ENCODE measurements at places on chromosomes 4 and X.

- no peak for DNase-seq
Measured at GRCh38 chr4:67397931-67398330, 147.4 kb downstream of the CENPC start.

- no peak for DNase-seq
Measured at GRCh38 chr4:7104366-7105031, 36.6 kb upstream of the GRPEL1 start.

DNA sequence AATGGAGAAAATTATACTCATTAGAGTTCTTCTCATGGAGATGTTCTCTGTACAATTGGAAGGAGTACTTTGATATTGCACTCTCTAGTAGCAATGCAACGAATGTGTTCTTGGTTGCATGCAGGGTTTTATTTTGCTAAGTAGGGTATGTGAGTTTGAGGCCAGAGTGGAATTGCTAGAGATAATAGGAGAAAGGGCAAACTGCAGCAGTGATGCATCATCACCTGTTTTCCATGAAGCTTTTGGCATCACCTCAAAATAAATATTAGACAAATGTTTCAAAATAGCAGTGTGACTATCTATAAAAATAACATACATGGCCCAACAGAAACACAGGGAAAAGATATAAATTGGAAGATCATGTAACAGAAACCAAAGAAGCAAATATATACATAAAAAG lies 93.3 kb downstream of the TIGD2 start:
- DNase-seq = no peak

DNA sequence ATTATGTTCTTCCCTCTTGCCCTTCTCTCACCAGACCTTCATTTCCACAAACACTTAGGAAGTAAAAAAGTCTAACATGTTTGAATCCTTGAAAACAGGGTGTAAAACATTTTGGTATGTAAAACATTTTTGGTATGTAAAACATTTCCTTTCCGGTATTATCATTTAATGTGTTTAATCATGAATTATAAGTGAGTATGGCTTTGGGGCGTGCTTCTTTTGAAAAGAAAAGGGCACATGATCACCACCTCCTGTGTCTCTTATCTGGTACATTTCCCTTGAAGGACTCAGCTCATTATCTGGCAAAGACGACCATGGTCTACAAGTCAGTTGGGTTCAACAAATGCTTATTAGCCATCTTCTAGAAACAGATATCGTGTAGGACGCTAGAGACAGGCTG lies 283.6 kb downstream of the FRMPD4 start:
- no peak for DNase-seq

DNA sequence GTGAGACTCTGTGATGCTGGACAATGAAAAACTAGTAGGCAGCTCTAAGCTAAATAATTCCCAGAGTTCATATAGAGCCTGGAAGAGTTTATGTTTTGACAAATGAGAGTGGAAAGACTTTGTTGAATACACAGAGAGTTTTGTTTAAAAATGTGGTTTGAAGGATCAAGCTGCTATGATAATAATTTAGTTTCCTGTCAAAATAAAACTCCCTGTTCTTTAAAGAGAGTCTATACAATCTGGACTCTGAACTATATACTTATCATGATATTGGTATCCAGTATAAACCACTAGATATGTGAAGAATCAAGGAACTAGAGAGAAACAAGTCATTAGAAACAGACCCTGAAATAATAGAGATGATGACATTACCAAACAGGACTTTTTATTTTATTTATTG lies 158.6 kb downstream of the C4orf33 start:
- no peak for DNase-seq

- no peak for DNase-seq
Measured at GRCh38 chrX:102849396-102849795, 87.7 kb upstream of the RAB40AL start.

GRCh38 chr4:166318810-166319525 lies 445.9 kb downstream of the TLL1 start:
- DNase-seq = no peak

GRCh38 chr4:172068506-172068905 lies 255.3 kb downstream of the GALNTL6 start:
- no peak for DNase-seq

DNA sequence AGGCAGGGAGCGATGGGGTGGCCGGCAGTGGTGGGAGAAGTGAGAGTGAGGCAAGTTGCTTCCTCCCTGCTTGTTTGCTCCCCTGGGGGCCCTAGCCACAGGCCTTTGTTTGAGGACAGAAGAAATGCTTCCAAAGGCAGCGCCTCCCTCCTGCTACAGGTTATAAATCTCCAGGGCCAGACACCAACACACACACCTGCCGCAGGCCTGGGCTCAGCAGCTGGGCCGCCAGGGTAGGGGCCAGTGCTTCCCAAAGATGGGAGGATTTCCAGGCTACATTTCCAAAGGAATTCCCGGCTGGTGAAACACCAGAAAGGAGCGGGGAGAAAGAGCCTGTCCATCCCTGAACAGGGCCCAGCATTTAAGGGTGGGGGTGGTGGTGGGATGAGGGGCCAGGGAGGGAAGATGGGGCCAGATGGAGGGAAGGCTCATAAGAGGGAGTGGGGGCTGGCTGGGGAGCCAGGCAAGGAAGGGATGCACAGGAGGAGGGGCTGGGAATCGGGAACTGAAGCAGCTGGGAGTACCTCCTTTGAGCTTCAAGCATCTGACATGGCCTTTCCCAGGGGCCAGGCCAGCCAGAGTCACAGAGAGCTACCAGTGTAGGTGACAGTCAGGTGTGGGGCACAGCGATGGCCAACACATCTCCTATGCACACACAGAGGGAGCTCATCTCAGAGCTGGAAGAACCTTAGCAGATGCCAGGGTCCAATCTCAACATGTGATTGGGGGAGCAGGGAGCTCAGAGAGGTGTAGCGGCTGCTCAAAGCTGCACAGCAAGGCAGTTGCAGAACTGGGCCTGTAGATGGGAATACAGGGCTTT lies 143.9 kb downstream of the PJA1 start:
- peak; percentile 11 for DNase-seq

GRCh38 chr4:156638334-156638733 lies 333.3 kb downstream of the PDGFC start:
- DNase-seq = no peak

DNA sequence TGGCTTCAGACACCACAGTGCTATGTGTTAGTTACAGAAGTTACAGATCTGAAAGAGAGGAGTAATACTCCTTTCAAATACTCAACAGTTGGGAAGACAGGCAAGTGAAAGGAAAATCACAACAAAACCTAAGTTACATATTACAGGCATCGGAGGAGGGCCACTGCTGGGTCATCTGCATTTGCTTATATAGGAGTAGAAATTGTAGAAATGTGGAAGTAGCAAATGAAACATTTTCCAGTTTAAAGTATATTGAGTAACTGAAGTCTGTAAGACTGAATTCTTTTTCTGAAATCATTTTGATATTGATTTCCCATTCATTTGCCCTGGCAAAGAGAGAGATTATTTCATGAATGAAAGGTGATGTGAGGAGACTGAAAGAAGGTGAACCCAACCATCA lies 201.7 kb downstream of the SPRY1 start:
- DNase-seq = no peak

- no peak for DNase-seq
Measured at GRCh38 chrX:111322231-111322855, 52.1 kb upstream of the CAPN6 start.

DNA sequence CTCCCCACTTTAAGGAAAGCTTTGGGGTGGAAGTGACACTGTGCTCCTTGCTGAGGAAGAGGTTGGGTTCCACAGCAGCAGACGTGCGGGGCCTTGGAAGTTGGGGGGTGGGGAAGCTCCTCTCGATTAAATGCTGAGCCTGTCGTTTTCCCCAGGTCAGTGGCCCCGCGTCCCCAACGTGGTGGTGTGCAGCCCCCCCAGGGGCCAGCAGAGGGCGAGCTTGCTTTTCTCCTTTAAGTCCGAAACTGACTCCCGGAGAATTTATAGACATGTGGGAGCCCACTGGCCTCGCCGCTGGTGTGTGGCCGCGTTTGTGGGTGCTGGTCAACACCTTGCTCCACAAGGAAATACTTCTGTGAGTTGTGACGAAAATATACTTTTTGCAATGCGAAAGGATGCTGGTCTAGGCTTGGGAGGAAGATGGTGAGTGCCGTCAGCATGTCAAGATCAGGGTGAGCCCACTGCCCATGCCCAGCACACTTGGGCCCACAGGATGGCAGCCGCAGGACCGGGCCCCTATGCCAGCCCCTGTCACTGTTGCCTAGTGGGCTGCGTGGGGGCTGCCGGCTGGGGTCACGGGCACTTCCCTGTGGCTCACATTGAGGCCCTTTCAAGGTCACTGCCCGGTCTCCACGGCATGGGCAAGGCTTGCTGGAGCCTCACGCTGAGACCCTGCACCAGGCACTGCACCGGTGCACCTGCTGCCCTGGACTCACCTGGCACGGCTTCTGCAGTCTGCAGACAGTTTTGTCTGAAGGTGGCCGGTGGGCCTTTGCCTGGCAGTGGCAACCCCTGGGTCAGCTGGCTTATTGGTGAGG lies 9.4 kb downstream of the UVSSA start:
- peak; percentile 81 for DNase-seq

DNA sequence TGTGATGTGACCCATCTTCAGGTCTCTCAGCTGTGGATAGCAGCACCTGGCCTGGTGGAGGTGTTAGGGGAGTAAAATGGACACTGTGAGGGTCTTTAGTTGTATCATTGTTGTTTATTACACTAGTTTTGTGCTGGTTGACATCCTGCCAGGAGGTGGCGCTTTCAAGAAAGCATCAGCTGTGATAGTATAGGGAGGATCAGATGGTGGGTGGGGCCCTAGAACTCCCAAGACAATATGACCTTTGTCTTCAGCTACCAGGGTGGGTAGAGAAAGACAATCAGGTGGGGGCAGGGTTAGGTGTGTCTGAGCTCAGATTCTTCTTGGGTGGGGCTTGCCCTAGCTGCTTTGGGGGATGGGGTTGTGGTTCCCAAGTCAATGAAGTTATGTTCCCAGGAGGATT lies 162.8 kb downstream of the PPP1R2C start:
- DNase-seq = peak; percentile 53

- DNase-seq = no peak
Measured at GRCh38 chr4:12186526-12186925, 757.8 kb upstream of the HS3ST1 start.

DNA sequence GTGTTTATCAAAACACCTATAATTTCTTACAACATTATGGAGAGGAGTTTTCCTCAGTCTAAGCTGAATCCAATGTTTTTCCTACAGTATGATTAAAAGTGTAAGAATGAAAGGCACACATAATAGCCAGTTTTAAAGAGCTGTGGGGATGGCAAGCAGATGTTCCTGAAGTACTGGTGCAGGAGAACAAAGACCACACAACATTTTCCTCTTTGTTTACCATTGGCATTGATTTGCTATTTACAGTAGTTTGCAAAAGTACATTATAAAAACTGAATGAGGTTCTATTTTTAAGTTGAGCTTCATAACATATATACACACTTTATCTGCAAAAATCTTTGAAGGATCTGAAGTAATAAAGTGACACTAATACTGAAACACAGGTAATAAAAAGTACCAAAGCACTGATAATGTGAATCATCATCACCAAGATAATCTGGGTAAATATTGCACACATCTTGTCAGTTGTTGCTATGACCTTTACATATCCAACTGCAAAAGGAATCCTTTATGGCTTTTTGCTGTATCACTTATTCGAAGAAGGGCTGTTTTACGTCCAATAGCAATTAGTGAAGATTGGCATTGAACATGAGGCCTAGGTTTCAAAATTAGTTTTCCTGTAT lies 22.5 kb downstream of the TCEAL1 start:
- no peak for DNase-seq

DNA sequence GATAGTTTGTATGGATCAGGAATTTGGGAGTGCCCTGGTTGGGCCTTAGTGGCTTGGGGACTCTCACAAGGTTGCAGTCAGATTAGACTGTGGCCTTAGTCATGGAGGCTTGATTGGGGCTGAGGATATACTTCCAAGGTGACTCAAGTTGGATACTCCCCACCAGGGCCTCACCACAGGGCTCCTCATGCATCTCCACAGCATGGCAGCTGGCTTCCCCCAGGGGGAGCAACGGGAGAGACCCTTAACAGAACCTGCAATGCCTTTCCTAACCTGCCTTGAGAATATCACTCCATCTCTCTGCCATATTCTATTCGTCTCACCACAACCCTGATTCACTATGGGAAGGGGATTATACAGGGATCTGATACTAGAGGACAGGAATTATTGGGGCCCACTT lies 161.9 kb downstream of the RELL1 start:
- no peak for DNase-seq

DNA sequence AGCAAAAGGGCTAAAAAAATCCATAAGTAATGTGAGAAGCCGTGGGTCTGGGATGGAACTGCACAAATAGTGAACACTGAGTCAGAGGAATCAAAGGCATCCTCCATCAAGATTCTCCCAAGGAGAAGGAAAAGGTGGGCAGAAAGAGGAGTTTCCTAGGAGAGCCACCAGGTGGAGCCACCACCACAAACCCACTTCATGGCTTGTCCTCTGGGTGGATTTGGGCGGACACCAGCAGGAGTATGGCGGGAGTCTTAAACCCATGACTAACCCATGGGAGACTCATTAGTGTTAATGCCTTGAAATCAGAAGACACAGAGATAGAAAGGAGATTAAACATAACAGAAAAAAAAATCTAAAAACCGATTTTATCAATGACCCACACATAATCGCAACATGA lies 147.7 kb downstream of the SH3KBP1 start:
- peak; percentile 77 for DNase-seq

DNA sequence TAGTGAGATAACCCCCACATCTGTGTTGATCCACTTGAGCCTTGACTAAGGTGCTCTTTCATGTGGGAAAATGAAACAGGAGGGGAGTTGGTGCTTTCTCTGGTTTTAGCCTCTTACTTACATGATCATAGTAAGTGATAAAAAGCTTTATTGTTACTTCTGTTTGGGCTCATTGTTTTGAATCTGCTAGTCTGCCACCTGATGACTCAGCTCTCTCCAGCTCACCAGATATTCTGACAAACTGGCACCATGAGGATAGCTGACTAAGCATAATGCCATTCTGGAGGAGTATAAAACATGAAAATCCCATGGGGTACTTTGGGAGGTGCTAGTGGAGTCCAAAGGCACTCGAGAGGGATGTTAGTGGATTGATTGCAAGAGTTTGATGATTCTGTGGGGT lies 824.0 kb downstream of the RAPGEF2 start:
- no peak for DNase-seq

GRCh38 chr4:19259920-19260319 lies 991.8 kb upstream of the SLIT2 start:
- no peak for DNase-seq

- DNase-seq = no peak
Measured at GRCh38 chr4:84792366-84793301, 173.9 kb downstream of the WDFY3 start.

- no peak for DNase-seq
Measured at GRCh38 chr4:91113130-91113706, 986.0 kb downstream of the CCSER1 start.

GRCh38 chr4:156870131-156870530 lies 101.5 kb downstream of the PDGFC start:
- no peak for DNase-seq

DNA sequence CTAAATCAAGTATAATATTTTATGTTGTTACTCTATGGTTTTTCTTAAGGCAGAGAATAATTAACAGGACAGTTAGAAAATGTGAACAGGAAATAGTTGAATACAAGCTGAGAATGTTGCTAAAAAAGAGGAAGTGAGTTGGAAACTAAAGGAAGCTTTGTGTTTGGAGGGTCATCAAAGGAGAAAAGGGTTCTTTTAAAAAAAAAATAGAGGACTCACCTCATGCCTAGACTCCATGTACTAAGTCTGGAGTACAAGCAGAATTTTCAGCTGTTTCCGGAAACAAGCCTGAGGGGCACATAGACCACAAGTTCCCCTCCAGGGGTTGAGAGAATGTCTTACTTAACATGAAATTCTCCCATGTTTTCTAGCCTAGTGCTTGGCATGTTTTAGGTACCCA lies 20.1 kb upstream of the MAP7D3 start:
- DNase-seq = no peak
